Ascending aorta (tissue), 2 donors: ENCODE measurements at places on chromosomes 6 and 20.

DNA sequence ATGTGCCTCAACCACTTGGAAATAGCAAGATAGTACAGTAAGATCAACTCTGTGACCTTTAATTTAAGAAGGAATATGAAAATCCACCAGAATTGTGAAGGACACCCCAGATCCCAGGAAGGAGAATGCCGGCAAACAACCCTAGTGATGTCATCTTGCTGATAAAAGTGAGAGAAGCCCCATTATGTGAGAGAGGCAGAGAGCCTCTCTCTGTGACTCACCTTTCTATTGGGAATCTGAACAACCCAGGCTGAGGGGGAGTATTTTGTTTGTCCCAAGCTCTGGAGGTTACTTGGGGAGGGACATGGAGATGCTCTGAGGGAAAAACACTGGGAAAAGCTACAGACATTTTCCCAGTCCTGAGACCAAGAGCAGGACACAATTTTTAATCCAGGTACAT is 188.3 kb upstream of the FERMT1 start:
- no peak for DNase-seq

DNA sequence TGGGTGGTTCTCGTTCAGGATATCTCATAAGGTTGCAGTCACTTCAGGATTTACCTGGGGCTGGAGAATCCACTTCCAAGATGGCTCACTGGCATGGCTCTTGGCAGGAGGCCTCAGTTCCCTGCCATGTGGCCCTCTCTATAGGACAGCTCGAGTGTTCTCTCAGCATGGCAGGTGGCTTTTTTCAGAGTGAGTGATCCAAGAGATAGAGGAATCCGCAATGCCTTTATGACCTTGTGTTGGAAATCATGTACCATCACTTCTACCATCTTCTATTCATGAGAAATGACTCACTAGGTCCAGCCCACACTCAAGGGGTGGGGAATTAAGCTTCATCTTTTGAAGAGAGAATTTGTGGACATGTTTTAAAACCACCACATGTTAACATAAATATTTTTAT is 37.8 kb downstream of the PPP1R16B start:
- DNase-seq, result no peak

- no peak for DNase-seq
Measured at GRCh38 chr6:120682145-120682544, 652.1 kb downstream of the TBC1D32 start.

- no peak for DNase-seq
Measured at GRCh38 chr6:106560996-106561685, 68.2 kb downstream of the RTN4IP1 start.

DNA sequence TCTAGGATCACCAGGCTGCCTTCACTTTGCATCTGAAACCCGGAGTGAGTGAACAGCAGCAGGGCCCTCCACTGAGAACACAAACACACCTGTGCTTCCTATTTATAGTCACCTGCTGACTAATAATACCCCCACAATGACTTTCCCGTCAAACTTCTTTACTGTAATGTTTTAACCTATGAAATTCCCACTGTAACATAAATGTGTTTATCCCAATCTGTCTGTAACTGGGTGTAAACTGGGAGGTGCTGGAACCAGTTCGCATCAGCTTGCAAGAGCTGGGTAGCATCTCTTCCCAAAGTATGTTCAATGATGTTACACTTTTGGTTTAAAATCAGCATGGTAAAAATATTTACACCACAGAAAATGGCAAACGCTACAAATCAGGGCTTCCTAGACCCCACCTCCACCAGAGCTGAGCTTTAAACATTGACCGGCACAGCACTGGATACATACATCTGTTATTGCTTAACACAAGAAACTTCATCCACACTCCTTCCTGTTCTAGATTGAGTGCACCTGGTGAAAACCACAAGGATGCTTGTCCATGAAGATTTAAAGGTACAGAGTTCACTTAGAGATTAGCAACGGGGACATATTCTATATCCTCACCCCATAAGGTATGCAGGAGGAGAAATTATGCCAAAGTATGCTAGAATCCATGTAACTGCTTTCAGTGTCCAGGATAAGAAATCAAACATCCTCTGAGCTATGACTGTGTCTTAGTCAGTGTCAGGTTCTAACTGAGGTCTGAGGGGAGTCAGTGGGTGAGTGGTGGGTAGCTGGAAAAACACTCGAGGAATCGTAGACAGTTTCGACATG is 79.0 kb downstream of the ALDH8A1 start:
- no peak for DNase-seq

GRCh38 chr6:116476002-116476678 is 15.0 kb downstream of the CALHM6 start:
- DNase-seq, result no peak

DNA sequence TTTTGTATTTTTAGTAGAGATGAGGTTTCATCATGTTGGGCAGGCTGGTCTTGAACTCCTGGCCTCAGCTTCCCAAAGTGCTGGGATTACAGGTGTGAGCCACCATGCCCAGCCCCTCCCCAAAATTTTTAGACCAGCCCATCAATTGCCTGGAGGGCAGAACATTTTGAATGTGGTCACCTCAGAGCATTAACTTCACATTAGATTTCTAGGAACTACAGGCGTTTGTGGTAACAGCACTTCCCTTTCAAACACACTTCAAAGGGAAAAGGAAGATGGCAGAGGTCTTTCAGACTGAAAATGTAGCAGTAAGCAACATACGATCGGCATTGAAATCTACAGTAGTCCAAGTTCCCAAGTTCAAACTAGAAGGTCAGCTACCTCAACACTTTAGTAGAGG is 12.3 kb upstream of the SLA2 start:
- DNase-seq, result no peak

- no peak for DNase-seq
Measured at GRCh38 chr6:88535306-88535705, 369.2 kb upstream of the CNR1 start.
